Activated CD4-positive, alpha-beta T cell treated with anti-CD3 and anti-CD28 coated beads, Interleukin-2, amount 50 U/mL, for 48 hours (primary cell): ENCODE measurements at places on chromosomes 12 and 14.

DNA sequence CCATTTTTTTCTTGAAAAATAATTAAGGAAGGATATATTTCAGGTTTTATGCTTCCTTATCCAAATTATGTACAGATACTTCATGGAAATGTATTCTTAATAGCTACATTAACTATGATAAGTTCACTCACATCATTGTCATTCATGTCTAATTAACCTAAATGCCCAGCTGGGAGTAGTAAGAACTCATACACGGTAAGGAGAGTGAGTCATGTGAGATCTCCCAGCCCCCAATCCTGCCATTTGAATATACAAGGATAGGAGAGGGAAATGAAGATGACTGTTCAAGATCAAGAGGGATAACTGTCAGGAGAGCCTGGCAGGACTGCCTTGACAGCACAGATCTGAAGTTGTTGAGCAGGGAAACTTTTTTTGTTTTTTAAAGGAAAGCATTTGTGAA, 343.4 kb upstream of the USP15 start:
- DNase-seq = no peak

DNA sequence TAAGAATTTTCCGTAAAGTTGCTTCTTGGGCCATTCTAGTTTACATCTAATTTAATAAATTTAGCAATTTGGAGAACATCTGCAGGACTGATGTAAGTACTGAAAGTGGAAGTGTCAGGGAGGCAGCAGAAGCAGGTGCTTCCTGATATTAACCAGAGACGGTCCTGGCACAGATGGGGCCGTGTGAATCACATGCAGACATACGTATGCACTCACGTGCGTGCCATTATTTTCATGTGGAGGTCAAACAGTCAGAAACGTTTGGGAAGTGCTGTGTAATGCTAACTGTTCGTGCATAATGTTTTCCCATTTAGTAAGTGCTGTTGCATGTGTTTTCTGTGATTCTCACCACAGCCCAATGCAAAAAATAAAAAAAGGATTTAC, 87.8 kb upstream of the DYNC1H1 start:
- DNase-seq = peak; percentile 64

GRCh38 chr12:98373025-98373554, 142.3 kb upstream of the TMPO start:
- DNase-seq = no peak

DNA sequence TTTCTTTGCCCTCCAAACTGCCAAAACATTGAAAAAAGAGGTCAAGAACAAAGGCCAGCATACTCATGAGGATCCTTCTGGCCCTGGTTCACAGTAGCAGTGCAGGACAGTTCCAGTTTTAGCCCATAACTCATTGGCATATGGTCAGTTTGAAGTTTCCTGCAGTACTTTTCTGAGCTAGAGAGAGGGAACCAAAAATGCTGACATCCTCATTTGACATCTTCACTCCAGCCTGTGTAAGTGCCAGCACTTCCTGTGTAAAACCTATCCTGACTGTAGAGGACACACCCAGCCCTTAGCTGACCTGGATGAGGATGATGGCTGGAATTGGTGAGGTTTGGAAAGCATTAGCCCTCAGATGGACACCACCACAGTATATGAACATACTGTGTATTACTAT, 84.1 kb downstream of the FGD4 start:
- DNase-seq = no peak

GRCh38 chr14:77645520-77646230, 29.2 kb upstream of the SPTLC2 start:
- no peak for DNase-seq

DNA sequence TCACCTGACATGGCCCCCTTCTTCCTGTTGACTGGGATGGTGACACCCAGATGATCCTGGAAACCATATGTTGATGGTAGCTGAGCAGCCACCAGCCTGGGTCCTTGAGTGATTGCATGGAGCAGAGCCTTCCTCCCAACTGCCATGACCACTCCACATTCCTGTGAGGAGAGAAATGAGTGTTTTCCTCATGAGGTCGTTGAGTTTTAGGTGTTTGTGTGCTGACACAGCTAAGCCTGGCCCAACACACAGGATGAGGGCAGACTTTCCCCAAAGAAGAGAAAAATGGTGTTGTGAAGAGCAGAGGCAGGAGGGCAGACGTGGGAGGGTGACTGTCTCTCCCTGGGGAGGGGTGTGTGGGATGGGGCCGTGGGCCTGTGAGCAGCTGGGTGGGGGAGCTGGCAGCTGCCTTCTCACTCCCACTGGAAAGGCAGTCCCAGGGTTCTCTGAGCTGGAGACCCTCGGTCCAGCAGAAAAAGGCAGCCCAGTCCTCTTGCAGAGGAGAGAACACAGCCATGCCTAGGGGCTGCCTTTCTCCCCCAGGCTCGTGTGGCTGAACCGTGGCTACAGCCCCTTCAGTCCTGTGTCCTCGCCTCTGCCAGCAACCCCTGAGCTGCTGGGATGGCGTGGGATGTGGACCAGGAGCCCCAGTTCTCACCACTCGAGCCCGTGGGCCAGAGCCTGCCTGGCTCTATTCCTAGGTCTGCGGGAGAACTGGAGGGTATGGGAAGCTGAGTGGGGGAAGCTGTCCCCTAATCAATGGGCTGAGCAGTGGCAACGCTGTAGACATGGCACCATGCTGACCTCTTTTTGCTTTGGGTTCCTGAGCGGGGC, 257.0 kb downstream of the ADGRD1 start:
- no peak for DNase-seq

- no peak for DNase-seq
These were observed 102.2 kb downstream of the ERC1 start for GRCh38 chr12:1093166-1093751.

DNA sequence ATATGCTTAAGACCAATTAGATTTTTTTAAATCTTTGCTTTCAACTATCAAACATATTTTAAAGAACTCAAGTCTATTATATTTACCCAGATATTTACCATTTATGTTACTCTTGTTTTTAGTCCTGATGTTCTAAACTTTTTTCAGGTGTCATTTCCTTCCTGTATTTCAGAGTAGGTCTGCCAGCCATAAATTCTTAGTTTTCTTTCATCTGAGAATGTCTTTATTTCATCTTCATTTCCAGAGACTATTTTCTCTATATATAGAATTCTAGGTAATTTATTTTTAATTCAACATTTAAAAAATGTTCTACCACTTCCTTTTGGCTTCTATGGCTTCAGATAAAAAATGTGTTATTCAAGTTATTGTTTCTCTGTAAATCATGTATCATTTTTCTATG, 218.2 kb upstream of the AMIGO2 start:
- DNase-seq = no peak

DNA sequence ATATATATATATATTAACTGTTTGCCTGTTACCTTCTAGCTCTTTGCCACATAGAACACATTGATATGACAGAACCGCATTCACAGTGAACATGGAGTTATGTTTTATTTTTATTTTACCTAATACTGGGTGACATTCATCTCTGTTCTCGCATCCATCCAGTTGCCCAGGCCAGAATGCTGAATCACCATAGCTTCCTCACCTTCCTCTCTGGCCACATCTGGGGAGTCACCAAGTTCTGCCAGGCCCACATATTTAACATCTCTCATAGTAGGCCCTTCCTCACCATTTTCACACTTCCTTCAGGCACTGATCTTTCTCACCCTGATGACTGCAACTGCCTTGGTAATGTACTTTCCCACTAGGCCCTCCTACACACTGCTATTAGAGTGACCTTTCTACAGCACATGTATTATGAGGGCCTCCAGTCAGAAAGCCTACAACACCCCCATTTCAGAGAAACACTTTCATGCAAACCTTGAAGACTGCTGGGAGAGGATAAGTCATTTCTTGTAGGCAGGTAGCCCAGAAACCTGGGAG, 106.8 kb downstream of the LGR5 start:
- DNase-seq = no peak
